ENCODE measurements at places on chromosomes 6 and 20.

- DNase-seq = no peak
Observed at GRCh38 chr6:154805288-154805911, 72.2 kb downstream of the SCAF8 start.

DNA sequence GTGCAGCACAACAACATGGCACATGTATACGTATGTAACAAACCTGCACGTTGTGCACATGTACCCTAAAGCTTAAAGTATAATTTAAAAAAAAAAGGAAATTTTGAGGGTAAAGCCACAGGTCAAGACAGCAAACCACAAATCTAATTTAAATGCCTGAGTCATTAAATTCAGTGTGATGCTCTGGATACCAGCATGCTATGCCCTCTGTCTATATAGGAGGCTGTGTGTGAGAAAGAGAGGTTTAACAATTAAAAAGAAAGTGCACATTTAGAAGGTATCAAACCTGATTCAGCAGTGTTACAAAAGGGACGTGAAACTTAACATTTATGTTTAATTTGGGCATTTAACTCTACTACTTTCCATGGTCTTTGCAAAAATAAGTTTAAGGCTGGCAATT lies 276.3 kb downstream of the ADGRB3 start:
- DNase-seq = no peak

- no peak for DNase-seq
Observed at GRCh38 chr6:39365281-39366074, 43.0 kb upstream of the KCNK16 start.

DNA sequence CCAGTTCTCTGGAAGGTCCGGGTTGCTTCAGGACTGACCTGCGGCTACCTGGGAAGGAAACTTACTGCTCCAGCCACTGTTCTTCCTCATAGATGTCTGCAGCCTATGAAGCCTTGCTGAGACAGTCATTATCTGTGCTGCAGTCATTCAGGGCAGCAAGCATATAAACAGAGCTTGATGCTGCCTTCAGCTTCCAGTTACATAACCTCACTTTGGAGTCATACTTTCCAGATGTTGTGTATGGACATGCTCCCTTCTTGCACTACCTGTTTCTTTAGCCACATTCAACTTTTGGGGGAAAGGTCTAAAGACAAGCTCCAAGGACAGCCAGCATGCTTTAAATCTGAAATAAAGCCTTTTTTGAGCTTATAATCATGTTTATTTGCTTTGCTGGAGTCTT lies 98.1 kb downstream of the SLC24A3 start:
- DNase-seq = no peak

- peak; percentile 73 for DNase-seq
Observed at GRCh38 chr6:121520337-121521163, 85.1 kb downstream of the GJA1 start.

DNA sequence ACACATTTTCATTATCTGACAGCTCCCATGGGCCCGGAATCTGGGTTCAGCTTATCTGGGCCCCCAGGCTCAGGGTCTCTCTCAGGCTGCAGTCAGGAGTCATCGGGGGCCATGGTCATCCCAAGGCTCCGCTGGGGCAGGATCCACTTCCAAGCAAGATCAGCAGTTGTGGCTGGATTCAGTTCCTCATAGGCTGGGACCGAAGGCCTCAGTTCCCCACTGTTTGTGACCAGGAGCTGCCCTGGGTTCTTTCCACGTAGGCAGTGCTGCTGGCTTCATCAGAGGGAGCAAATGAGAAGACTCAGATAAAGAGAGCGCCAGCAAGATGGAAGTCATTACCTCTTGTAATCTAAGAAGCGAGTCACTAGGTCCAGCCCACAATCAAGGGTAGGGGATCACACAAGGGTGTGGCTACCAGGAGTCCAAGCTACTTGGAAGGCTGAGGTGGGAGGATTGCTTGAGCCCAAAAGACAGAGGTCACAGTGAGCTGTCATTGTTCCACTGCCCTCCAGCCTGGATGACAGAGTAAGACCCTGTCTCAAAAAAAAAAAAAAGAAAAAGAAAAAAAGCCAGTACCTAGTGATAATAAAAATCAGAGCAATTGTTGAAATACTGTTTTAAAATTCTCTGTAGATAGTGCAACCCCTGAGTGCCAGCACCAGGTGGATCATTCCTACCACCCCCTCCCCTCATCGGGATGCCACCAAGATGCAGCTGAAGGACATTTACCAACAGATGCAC lies 162.7 kb downstream of the NFATC2 start:
- DNase-seq = no peak

DNA sequence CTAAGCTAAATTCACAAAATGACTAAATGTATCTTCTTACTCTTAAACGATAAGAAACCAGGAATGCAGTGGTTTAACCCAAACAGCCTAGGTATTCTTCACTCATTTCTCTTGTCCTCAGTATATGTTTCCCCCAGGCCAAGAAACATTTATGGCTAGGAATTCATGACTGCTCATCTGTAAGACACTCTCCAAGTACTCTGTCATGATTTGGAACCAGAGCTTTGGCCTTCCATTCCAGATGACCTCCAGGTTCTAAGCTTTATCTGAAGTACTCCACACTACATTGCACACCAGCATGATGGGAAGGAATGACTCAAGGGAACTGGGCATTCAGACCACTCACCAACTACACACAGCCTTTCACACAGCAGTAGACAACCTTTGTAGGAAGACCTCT lies 29.3 kb downstream of the NT5E start:
- DNase-seq = no peak

DNA sequence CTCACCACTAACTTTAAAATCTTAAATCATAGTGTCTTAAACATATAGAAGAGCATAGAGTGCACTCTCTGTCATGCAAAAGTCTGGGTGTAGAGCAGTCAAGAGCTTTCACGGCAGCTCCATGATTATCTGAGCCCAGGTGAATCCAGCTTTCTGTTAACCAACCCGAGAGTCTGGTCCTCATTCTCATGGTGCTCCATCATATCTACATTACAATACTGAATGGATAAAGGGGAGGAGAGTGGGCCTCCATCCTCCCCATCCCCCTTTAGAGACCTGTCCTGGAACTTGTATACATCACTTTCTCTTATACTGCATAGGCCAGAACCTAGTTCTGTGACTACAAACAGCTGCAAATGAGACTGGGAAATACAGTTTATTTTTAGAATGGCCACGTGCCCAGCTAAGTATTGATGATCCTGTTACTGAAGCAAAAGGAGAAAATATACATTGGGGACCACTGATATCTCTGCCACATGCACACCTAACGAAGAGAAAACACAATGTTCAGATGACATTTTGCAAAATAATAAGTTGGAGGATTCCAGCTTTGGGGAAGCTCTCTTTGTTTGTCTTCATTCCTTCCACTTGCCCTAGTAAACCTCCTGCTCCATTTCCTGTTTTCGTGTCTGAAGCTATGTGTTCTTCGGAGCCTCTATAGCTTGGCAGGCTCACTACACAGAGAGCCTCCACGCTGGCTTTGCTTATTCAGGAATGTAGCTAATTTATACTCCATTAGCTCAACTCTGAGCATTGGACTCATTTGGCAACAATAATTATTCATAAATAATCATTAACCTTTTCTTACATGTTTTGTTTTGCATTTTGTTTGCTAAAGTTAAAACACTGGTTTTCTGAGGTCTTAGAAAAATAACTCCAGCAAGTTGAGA lies 110.1 kb downstream of the IYD start:
- DNase-seq = no peak

DNA sequence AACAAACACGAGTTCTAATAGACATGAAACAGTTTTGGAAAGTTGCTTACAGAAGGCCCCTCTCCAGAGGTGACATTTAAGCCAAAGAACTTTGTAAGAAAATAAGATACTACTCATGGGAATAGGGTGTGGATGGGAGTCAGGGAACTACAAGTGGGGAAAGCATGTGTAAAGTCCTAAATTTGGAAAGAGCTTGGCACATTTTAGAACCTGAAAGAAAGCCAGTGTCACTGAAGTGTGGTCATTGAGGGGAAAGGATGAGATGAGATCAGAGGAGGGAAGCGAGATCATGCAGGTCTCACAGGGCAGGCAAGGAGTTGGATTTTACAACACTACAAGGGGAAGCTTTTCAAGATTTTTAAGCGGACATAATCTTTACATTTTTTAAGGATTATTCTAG lies 38.0 kb downstream of the VGLL2 start:
- no peak for DNase-seq

GRCh38 chr20:31937820-31938219 lies 14.0 kb downstream of the PDRG1 start:
- no peak for DNase-seq

DNA sequence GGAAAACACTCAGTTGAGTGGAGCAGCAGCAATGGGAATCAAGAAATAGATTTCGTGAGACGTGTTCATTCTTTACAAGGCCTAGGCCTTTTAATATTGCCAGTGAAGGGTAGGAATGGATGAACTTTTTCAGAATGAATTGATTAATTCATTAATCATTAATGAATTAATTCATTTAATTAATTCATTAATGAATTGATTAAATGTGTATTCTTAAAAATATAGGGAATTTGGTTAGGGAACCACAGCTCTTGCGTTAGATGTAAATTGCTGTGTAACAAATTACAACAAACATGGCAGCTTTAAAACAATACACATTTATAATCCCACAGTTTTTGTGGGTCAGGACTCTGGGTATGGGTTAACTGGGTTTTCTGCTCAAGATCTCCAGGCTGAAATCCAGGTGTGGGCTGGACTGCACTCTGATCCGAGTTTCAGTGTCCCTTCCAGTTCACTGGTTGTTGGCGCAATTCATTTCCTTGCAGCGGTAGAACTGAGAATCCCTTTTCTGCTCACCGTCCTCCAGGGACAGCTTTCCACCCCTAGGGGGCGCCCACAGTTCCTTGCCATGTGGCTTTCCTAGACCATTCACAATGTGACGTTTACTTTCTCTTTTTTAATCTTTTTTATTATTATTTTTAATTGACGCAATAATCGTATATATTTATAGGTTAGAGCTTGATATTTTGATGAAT lies 32.8 kb upstream of the BCAS1 start:
- DNase-seq = peak; percentile 76

- DNase-seq = no peak
Observed at GRCh38 chr6:33746651-33747100, at the start of gene IP6K3. Gene IP6K3 (minus strand): TSS chr6:33746905. CDS start chr6:33735476, 11,429 bp downstream.

DNA sequence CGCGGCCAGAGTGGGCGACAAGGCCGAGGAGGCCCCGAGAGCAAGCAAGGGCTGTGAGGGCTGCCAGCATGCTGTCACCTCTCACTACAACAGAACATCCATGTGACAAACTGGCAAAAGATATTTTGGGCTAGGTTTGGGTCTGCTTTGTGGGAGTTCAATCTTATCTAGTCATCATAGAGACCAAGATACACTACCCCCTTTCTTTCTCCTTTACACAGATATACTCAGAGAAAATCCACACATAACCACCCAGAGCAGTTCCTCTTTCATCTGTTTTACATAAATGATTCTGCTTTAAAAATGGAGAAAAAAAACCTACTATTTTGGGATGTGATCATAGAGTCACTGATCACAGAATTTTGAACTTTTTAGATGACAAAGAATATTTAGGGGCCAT lies 16.8 kb downstream of the SOX4 start:
- no peak for DNase-seq

DNA sequence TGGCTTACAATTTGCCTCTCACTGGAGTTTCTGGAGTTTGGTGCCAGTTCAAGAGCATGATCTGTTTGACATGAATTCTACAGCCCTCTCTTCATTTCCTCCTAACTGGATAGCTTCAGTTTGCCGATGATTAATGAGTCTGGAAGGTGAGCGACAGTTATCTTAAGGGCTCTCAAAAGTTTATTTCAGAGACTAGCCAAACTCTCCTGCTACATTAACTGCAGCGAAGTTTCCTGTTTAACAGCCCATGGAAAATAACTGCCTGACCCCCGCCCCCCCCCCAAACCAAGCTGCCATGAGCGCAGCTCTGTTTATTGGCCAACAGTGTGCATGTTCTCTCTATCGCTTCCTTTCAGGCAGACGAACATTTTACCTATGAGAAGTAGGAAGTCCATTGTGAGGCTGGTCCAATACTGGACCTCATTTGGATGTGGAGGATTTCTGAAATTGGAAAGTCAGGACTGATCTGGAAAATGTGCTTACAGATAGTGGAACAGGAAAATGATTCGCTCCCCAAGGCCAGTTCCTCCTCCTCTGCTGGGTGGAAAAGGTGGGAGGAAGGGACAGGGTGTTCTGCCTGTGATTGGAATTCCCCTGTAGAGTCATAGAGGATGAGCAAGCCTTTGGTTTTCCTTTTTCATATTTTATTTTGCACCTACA lies 522.2 kb upstream of the JAG1 start:
- DNase-seq = no peak

GRCh38 chr6:132817554-132818403 lies 3.4 kb downstream of the RPS12 start:
- DNase-seq = no peak

DNA sequence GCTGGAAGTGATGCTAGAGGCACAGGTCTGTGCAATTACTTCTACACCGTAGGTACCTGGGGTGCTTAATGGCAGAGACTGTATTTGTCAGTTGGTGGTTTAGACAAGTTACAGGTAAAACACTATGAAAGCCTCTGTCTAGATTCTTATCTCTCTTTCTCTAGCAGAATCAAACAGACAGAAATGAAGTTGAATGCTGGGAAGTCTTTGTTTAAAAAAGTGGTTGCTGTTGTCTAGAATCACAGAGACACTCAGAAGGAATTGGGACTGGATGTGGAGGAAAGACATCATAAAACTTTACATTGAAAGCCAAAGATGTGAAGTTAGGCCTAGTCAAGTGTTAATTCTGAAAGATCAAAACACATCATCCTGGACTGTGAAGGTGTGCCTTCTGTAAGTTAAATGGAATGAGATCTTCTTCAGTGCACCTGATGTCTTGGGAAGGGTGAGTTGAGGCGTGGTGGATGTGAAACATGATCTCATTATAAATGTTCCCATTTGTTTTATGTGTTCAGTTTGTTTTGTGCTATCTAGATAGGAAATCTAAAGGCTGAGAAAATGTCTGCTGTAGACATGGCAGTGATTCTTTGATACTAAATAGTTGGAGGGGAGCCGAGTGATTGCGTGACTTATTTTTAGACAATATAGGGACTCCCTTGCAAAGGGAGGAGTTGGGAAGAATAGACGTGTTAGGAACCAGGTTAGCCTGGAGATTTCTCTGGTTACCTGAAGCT lies 290.2 kb downstream of the SOX4 start:
- DNase-seq = no peak
